ENCODE measurements at places on chromosomes 7 and 10.

DNA sequence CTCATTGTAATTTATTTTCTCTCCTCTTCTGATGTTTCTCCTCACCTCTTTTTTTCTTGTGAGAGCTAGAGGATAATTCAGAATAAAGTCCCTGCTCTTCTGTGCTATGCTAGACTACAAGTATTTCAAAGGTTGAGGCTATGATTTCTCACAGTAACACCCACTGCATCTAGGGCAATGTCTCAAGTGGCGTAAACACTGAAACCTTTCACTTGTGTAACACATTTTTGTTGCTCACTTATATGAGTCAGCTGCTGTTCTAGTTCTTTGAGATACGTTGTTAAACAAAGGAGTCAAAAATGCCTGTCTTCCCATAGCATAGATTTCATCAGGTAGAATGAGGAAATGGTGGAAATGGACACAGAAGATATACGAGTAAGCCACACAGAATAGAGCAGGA lies 305.1 kb upstream of the PITRM1 start:
- no peak for DNase-seq

GRCh38 chr7:123692471-123692877 lies 36.8 kb downstream of the LMOD2 start:
- DNase-seq: no peak

GRCh38 chr10:5400468-5401240 lies 4.0 kb downstream of the TUBAL3 start:
- peak; percentile 92 for DNase-seq

- DNase-seq: peak; percentile 70
Observed at GRCh38 chr10:14604181-14605142, 170.2 kb downstream of the FAM107B start.

DNA sequence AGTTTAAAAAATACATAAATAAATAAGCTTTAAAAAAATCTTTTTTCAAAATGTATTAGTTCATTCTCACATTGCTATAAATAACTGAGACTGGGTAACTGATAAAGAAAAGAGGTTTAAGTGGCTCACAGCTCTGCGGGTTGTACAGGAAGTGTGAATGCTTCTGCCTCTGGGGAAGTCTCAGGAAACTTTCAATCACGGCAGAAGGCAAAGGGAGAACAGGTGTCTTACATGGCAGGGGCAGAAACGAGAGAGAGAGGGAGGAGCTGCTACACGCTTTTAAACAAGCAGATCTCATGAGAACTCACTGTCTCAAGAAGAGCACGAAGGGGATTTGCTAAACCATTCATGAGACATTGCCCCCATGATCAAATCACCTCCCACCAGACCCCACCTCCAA lies 114.6 kb downstream of the DNAJC1 start:
- DNase-seq: no peak

DNA sequence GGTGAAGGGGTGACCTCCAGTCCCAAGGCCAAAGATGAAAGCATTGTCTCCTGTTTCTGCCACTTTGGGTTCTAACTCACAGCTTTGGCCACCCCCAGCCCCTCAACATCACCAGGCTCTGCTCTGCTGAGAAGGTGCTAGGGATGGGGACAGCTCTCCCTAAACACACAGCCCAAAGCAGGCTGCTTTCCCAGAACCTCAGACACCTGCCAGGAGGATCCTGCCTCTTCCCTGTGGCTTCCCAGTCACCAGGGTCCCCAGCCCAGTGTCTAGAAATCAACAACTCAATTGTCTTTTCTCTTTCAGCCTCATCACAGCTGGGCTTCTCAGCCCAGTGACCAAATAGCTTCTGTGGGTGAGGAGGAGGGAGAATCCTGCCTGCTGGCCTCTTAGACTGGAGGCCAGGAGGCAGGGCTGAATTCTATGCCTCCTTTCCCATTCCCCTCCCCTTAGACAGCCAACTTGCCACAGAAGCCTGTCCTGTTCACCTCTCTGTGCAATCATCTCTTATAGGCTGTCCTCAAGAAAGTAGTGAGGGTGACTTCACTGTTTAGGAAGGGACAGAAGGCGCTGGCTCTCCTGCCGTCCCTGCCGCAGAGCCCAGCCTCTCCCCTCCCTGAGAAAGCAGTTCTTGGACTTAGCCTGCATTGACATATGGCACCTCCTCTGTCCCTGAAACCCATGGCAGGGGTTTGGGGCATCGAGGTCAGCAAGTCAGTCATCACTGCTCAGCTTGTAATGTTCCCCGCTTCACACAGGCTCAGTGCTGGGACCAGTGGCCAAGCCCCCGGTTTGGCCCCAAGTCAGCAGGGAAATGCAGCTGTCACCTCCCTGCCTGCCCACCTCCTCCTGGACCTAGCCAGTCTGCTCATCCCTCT lies 3.7 kb downstream of the FGF8 start:
- no peak for DNase-seq

DNA sequence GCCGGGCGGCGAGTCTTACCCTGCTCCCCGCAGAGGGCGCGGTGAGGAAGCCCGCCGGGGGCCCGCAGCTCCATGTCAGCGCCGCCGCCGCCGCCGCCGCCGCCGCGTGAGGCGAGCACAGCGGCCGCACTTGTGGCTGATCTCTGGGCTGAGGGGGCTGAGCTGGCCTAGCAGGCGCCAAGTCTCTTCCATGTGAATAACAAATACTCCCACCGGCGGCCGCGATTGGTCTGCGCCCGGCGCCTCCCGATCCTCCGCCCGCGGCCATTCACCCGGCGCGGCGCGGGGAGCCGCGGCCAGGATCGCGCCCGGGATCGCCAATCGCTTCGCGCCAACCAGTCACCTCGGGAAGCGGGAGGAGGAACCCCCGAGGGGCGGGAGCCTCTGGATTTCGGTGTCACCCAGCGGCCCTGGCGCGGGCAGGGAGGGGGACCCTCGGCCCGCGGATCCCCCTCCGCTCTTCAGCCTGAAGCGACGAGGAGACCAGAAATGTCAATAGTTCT lies at the start of gene GRM8:
TSS of gene GRM8 (minus strand) at position 164 of the 503 bp plus-strand sequence.
- DNase-seq: peak; percentile 78

DNA sequence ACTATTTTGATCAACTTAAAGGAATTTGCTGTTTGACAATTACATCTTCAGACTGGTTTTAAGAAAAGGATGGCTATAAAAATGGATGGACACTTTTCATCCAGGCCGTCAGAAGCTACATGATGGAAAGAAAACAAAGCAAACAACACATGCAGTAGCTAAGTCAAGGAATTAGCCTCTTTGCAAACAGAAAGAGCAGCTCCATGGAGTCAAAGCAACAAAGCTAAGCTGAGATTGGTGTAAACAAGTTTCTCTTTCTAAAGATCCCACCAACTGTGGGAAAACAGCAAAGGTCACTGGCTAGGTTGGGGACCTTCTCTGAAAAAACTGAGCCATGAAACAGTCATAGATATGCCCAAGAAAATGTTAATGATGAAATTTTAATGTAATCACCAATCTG lies 98.9 kb downstream of the RNF133 start:
- DNase-seq: no peak

DNA sequence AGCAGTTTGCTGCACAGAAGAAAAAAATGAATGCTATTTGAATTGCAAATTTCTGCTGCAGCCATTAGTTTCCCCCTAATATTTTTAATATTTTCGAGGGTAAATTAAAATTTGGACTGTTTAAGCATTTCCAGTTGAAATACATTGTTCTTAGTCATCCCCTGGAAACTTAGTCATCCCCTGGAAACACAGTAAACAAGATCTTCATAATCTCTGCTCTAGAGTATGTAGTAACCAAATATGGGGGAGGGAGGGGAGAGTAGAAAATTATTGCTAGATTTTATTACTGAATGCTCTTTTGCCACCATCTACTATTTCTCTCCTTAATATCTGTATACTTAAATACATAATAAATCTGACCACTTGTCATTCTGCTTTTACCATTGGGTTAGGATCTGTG lies 1053.3 kb downstream of the SORCS1 start:
- DNase-seq: no peak

DNA sequence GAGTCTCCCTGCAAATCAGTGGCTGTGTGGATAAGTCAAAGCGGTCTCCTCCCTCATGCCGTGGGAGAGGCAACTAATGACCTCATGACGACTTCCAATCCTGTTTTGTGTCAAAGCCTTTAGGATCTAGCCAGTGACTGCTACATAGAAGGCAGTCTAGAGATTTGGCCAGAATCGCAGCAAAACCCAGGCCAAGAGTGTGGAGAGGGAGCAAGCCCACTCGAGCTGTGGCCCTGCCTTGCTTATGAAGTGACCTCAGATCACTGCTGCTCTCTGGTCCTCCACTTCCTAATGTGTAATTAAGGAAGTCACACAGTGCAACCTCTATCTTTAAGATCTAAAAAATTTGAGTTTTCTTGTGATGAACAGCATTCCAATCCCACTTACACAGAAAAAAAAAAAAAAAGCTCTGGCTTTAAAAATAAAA lies 296.7 kb upstream of the KLF6 start:
- DNase-seq: no peak

GRCh38 chr10:114172216-114172615 lies 1.8 kb downstream of the CCDC186 start:
- DNase-seq: no peak

- DNase-seq: no peak
Observed at GRCh38 chr10:15745751-15746150, 26.0 kb upstream of the ITGA8 start.

GRCh38 chr7:47303014-47303694 lies 278.8 kb downstream of the TNS3 start:
- no peak for DNase-seq

- DNase-seq: no peak
Observed at GRCh38 chr10:121041906-121042305, 190.7 kb downstream of the WDR11 start.

DNA sequence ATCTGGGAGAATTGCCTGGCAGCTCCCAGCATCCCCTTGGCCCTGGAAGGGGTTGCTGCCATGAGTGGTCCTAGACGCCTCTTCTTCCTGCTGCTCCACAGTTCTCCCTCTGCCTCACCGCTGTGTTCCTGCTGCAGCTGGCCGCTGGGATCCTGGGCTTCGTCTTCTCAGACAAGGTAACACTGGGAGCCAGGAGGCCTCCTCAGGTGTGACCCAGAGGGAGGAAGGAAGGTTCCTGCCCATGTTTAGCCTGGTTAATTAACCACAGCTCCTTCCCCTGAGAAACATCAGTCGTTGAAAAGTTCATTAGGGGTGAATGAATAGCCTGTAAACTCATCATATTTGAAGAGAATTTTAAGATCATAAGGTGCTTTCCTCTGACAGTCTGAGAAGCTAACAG lies 18.2 kb downstream of the TSPAN33 start:
- DNase-seq: no peak

- no peak for DNase-seq
Observed at GRCh38 chr10:95756809-95757684, 1.1 kb downstream of the ENTPD1 start.

GRCh38 chr10:33040436-33040835 lies 82.4 kb upstream of the ITGB1 start:
- no peak for DNase-seq

DNA sequence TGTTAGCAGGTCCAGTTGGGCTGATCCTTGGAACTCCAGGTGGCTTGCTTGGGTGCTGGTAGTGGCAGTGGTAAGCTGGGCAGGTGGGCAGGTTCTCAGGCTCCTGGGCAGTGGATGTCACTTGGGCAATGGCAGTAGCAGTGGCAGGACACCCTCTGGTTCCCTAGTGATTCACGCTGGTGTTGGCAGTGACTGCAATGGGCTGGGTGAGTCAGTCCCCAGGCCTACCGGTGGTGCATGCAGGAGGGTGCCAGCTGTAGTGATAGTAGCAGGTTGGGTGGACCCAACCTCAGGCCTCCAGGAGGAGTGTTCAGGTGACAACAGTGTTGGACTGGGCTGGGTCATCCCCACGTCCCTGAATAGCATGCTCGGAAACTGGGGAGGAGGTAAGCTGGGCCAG lies 189.2 kb downstream of the ZEB1 start:
- no peak for DNase-seq

DNA sequence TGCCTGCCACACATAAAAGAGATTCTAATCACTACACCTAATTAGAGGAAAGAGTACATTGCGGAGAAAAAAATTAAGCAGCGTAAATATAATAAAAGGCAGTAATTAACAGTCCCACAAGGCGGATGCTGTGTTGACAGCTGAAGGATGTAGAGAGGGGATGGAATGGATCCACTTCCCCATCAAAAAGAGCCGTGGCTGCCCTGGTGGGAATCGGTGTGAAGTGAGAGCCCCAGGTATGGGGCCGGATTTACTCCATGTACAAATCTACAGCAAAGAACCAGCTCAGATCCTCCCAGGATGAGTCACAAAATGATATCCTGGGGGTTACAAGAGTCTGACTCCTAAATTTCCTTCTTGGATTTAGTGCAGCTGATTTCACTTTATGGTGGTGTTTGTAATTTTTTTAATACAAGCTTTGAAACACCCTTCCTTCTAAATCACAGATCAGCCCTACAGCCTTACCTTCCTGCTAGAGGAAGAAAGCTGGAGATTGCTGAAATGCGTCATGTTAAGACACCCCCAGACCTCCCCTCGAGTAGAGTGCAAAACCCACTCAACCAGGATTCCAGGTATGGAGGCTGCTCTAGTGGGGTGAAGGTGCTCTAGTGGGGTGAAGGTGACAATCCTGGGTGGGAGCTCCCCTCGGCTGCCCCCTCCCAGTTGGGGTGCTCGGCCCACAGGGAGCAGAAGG lies 398.4 kb downstream of the PLXNA4 start:
- no peak for DNase-seq

- no peak for DNase-seq
Observed at GRCh38 chr10:129033340-129033739, 433.7 kb upstream of the MGMT start.

DNA sequence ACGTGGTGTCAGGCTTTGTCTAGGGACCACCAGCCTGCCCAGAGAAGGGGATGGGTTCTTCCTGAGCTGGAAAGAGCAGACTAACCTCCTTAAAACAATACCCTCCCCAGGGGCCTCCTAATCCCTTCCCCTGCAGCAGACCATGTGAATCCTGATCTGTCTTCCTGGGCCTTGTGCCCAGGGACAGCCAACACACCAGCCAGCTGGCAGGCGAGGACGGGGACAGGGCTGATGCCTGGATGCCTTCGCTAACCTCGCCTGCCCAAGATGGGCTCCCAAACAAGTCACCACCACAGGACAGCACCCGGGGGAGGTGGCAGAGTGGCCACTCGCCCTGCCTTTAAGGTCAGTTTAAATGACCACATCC lies 17.6 kb downstream of the PODXL start:
- DNase-seq: no peak

DNA sequence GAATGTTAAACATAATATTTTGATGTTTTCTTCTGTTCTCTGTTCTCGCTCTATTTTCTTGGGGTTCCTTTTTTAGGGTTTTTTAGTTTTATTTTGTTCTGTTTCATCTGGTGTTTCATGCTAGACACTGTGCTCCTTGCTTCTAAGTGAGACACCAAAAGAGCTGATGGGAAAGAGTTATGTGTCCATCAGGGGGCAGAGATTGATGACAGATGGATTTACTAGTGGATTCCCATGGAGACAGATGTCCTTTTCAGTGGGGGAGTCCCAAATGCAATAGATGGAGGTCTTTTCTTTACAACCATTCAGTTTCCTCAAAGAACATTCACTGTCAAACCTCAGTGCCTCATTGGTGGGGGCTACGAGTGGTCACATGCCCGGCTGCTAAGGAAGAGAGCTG lies 34.9 kb downstream of the PRTFDC1 start:
- no peak for DNase-seq

GRCh38 chr10:97975598-97975997 lies 54.8 kb downstream of the CRTAC1 start:
- DNase-seq: no peak

Measured in NCI-H345 (cell line).